Activated naive CD4-positive, alpha-beta T cell treated with anti-CD3 and anti-CD28 coated beads, Interleukin-2, amount 50 U/mL, for 72 hours (primary cell): ENCODE measurements at places on chromosomes 3 and 15.

DNA sequence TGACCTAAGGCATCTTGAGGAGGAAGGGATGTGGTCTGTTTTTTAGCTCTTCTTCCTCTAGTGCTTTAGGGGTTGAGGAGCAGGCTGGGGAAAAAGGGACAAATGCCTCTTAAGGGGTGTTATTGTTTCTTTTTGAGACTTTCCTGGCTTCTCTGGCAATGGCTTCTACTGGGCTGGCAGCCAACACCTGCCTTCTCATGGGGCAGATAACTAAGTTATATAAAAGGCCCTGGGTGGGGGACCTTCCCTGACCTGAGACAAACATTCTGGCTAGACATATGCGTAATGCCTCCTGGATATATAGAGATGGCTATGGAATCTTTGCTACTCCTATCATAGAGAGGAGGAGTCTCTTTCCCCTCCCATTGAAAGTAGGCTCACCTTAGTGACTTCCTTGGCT, 179.2 kb upstream of the PROK2 start:
- no peak for DNase-seq

GRCh38 chr15:69060041-69060481, 45.6 kb downstream of the NOX5 start:
- no peak for DNase-seq

DNA sequence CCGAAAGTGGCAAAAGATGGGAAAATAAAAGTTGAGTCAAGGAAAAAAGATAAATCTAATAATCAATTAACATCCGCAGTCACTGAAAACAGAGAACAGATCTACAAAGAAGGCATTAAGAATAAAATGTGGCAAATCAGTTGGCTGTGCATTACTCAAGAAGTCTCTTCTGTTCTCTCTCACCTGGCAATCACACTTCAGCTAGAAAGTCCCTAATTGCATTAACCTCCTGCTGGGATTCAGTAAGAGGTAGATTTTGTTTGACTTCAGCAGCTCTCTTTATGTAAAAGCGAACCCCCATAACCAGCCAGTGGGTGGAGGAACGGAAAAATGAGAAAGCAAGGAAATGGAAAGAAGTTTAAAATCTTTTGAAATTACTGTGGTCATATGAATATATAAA, 94.7 kb upstream of the PLXND1 start:
- DNase-seq = no peak

DNA sequence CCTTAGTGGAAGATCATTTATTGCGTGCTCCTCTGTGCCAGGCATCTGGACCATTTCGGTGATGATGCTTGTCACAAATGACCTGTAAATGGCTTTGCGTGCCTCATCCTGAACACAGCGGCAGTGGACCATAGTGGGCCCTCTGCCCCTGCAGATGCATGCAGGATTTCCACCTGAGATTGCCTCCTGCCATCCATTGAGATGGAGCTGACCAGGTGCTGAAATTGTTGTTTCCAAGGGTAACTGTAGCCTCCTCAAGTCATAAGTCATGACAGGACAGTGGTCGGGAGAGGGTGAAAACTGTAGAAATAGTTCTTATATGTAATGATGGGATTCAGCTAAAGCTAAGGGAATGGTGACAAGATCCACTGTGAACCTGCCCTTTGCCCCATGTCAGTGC, 35.5 kb downstream of the CLSTN2 start:
- DNase-seq = no peak

GRCh38 chr3:40653878-40654277, 129.1 kb downstream of the ZNF621 start:
- DNase-seq = no peak
